AG04450 (cell line): ENCODE measurements at places on chromosomes 16 and 17.

- DNase-seq: no peak
Measured at GRCh38 chr17:72930031-72930430, 162.5 kb downstream of the SLC39A11 start.

- DNase-seq: no peak
Measured at GRCh38 chr17:82890339-82890730, 50.5 kb upstream of the ZNF750 start.

- DNase-seq: no peak
Measured at GRCh38 chr17:1767358-1767757, 5.5 kb downstream of the SERPINF1 start.

- no peak for DNase-seq
Measured at GRCh38 chr17:43840814-43841213, 6.2 kb upstream of the CD300LG start.

DNA sequence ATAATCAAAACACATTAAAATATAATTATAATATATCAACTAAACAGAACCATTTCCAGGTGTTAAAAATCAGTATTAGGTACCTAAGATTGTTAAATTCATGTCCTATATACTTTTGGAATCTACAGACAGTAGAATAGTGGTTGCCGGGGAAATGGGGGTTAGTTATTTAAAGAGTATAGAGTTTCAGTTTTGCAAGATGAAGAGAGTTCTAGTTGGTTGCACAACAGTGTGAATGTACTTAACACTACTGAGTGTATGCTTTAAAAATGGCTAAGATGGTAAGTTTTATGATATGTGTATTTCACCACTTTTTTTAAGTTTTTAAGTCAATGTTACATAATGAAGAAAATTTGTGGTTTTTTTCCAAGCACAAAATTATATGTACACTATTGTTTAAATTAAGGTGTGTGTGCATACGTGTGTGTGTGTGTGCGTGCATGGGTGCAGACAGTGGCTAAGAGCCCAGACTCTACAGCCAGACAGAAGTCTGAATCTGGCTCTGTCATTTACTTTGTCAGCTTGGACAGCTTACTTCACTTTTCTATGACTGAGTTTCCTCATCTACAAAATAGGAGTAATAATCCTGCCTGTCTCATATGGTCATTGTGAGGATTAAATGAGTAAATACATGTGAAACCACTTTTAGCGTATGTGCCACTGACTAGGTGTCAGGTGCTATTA lies 25.3 kb upstream of the PHAF1 start:
- DNase-seq: no peak
